ENCODE measurements at places on chromosomes 1 and 21. TPM values are rescaled to one million over a fixed set of nuclear protein-coding genes. Genes with fewer than 3 reads are reported as not detected.

MPL gene
- 0.17 TPM for total RNA-seq

TINAGL1 gene
- 433 TPM for total RNA-seq

DNA sequence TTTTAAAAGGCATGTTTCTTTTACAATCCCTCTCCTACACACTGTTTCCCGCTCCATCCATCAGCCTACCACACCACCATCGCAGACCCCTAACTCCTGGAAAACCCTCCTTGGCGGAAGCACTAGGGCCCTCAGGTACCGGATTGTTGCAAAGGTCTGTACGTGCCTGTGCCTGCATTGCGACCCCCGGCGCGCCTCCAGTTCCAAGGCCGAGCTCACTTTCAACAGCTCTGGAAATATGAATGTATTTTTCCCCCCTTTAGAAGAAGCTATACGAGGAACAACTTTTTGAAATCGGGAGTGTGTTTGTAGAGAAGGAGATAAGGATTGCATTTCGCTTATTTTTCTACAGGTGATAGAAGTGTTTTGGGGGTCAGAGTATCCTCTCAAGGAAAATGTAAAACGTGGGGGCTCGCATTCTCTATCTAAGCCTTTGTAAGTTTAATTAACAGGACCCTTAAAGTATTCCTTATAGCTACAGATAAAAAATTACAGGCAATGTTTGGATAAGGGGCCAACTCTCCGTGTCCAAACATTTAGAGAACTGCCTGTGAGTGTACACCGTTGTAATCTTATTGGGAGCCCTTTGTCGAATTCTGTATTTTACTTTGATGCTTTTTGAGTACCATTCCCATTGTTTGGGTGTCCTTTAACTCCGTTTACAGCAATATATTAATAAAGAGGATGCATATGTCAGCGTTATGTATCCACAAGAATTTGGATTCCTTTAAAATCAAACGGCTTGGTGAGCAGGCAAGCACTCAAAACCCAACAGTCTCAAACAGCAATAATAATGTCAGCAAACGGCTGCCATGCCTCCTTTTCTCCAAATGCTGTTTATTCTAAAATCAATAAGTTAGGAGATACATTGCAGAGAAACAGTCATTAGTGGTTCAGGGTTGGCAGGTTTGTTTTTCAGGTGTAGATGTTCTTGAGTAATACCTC is 5.9 kb downstream of the PRRX1 start:
- no peak for DNase-seq

GRCh38 chr1:78603206-78603605 is 17.0 kb upstream of the IFI44L start:
- DNase-seq, result no peak

- no peak for DNase-seq
Measured at GRCh38 chr1:115428256-115428655, 90.2 kb upstream of the NGF start.
